Bronchial smooth muscle cell (primary cell): ENCODE measurements at places on chromosomes 11 and 22. TPM values are rescaled to one million over a fixed set of nuclear protein-coding genes. Genes with fewer than 3 reads are reported as not detected.

Gene CSRP3
- not detected in 2 replicates for total RNA-seq

Gene CCDC87
- 0.26 and 0.32 TPM in 2 replicates for total RNA-seq

Gene MGAT3
- under 0.01 TPM in 1 of 2 replicates, not detected in the other for total RNA-seq

Gene OR6T1
- not detected in 2 replicates for total RNA-seq

Gene CDC42EP1
- 3.3 and 4.1 TPM in 2 replicates for total RNA-seq

Gene SNX19
- total RNA-seq: 42.4 and 69.7 TPM in 2 replicates

Gene IGLL1
- total RNA-seq: not detected in 2 replicates

Gene ZMAT5
- total RNA-seq: 17.4 and 20.3 TPM in 2 replicates

Gene KRTAP5-11
- not detected in 2 replicates for total RNA-seq

Gene NCR3LG1
- total RNA-seq: 1.3 and 2.2 TPM in 2 replicates

Gene LRRC75B
- 4.9 and 6.5 TPM in 2 replicates for total RNA-seq

Gene ARHGAP32
- total RNA-seq: 9.6 and 15.5 TPM in 2 replicates

Gene ZBTB16
- under 0.01 and 0.34 TPM in 2 replicates for total RNA-seq

Gene TRPC6
- 0.16 TPM in 1 of 2 replicates, not detected in the other for total RNA-seq

Gene TRIM49B
- total RNA-seq: not detected in 2 replicates

Gene RFPL3
- total RNA-seq: not detected in 2 replicates

Gene ART1
- not detected in 2 replicates for total RNA-seq

Gene FGF19
- total RNA-seq: not detected in 2 replicates

Gene SAA1
- total RNA-seq: not detected in 2 replicates

Gene APOL3
- 18.4 and 26.5 TPM in 2 replicates for total RNA-seq

Gene HBE1
- total RNA-seq: 0.09 TPM in 1 of 2 replicates, not detected in the other

Gene CDC42EP2
- total RNA-seq: 15.6 and 33.7 TPM in 2 replicates

Gene A4GALT
- total RNA-seq: 24.9 and 38.0 TPM in 2 replicates

Gene PATE2
- not detected in 2 replicates for total RNA-seq

Gene GGTLC3
- total RNA-seq: not detected in 2 replicates

Gene LUZP2
- total RNA-seq: 0.32 TPM in 1 of 2 replicates, not detected in the other

Gene FAT3
- total RNA-seq: under 0.01 and 0.16 TPM in 2 replicates

Gene NARS2
- total RNA-seq: 10.9 and 15.4 TPM in 2 replicates

Gene BAIAP2L2
- 0.69 and 1.1 TPM in 2 replicates for total RNA-seq

Gene OR51I1
- total RNA-seq: 0.60 TPM in 1 of 2 replicates, not detected in the other

Gene LRRN4CL
- 29.8 and 36.9 TPM in 2 replicates for total RNA-seq

Gene HARBI1
- 3.9 and 5.2 TPM in 2 replicates for total RNA-seq

Gene OR4S1
- not detected in 2 replicates for total RNA-seq

Gene APOBEC3A
- total RNA-seq: not detected in 2 replicates

Gene MAJIN
- not detected in 2 replicates for total RNA-seq

Gene USP2
- total RNA-seq: not detected in 2 replicates

Gene KCNJ1
- total RNA-seq: under 0.01 TPM in 1 of 2 replicates, not detected in the other

Gene MS4A6A
- not detected in 2 replicates for total RNA-seq

Gene NEFH
- total RNA-seq: under 0.01 and 0.32 TPM in 2 replicates

Gene IGSF22
- total RNA-seq: not detected in 2 replicates

Gene DGAT2
- 6.9 and 13.4 TPM in 2 replicates for total RNA-seq

Gene NECTIN1
- total RNA-seq: 1.6 and 2.8 TPM in 2 replicates

Gene BTG4
- not detected in 2 replicates for total RNA-seq

Gene IRAG1
- 5.7 and 6.8 TPM in 2 replicates for total RNA-seq

Gene LDHAL6A
- not detected in 2 replicates for total RNA-seq

Gene PRR33
- not detected in 2 replicates for total RNA-seq

Gene BRSK2
- total RNA-seq: 0.16 and 0.86 TPM in 2 replicates

Gene APOA4
- not detected in 2 replicates for total RNA-seq

Gene ANKK1
- under 0.01 and 0.17 TPM in 2 replicates for total RNA-seq
